ENCODE measurements at places on chromosomes 11 and 22. TPM values are rescaled to one million over a fixed set of nuclear protein-coding genes. Genes with fewer than 3 reads are reported as not detected.

DNA sequence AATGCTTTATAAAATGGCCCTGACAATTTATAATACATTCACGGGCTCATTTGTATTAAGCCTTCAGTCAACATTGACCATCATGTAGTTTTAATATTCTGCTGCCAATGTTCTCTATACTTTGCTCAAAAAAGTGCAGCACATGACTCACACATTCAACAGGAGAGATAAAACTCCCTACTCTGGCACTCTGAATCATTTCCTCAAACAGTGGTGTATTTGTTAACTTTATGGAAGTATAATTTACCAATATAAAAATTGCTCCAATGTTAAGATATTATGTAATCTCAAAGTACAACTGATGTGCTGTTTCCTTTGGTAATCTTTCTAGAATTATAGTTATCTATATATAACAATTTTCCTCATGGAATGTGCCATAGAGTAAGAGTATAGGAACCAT, 39.9 kb downstream of the MAML2 start:
- DNase-seq = no peak

- DNase-seq = no peak
These were observed 84.0 kb downstream of the TRIM44 start for GRCh38 chr11:35746356-35747153.

The CREB3L1 gene
- total RNA-seq = 83.1 TPM

GRCh38 chr11:59754494-59754858, 700 bp upstream of the STX3 start:
- DNase-seq = no peak

The IGLL1 gene
- total RNA-seq = not detected

- DNase-seq = no peak
These were observed 33.0 kb upstream of the PRR5 start for GRCh38 chr22:44668886-44669521.

The KCNQ1OT1 gene
- 2.7 TPM for total RNA-seq

The PTPMT1 gene
- total RNA-seq = 40.4 TPM

DNA sequence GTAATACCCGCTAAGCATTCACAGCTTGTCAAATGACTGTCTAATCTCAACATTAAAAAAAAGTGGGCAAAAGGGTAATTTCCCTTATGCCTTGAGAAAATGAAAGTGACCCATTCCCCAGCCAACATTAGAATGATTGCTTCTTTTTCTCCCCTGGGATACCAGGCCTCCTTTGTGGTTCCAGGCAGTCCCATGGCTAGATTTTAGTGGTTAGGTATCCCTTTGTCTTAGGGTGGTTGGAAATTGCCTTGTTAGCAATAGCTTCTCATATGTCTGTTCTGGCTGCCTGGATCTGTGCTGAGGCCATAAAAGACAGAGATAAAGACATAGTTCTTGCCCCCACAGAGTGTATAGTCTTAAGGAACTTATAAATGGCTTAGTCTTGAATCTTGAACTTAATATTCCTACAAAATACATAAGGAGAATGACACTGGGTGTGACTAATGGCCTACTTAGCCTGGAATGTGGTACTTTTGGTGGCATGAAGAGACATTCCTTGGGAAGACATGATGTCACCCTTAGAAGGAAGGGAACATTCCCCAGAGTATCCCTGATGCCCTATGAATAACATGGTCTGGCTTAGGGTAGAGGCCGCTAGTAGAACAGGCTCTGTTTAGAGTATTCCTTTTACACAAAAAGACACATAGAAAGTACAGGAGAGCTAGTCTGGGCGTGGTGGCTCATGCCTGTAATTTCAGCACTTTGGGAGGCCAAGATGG, 90.3 kb downstream of the ZBTB16 start:
- no peak for DNase-seq

- DNase-seq = no peak
These were observed 276.2 kb downstream of the METTL15 start for GRCh38 chr11:28384418-28384817.

The TBX10 gene
- total RNA-seq = not detected

DNA sequence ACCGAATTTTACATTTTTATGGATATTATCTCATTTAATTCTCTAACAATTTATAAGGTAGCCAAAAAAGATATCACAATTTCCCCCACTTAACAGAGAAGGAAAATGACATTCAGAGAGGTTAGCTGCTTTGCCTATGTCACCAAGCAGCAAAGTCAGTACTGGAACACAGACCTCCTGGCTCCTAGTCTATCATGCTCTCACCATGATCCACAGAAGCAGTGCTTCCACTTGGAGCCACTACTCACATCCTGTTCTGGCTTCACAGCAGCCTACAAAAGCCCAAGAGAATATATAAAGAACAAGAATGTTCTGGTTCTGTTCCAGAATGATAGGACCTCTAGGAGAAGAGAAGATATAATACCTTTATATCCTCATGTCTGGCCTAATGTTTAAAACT, 59.5 kb upstream of the SCUBE2 start:
- DNase-seq = no peak

The SLC22A12 gene
- total RNA-seq = not detected

- peak; percentile 72 for DNase-seq
These were observed 65.2 kb upstream of the NECTIN1 start for GRCh38 chr11:119794141-119794665.

The OR52H1 gene
- total RNA-seq = not detected

The BARX2 gene
- not detected for total RNA-seq

DNA sequence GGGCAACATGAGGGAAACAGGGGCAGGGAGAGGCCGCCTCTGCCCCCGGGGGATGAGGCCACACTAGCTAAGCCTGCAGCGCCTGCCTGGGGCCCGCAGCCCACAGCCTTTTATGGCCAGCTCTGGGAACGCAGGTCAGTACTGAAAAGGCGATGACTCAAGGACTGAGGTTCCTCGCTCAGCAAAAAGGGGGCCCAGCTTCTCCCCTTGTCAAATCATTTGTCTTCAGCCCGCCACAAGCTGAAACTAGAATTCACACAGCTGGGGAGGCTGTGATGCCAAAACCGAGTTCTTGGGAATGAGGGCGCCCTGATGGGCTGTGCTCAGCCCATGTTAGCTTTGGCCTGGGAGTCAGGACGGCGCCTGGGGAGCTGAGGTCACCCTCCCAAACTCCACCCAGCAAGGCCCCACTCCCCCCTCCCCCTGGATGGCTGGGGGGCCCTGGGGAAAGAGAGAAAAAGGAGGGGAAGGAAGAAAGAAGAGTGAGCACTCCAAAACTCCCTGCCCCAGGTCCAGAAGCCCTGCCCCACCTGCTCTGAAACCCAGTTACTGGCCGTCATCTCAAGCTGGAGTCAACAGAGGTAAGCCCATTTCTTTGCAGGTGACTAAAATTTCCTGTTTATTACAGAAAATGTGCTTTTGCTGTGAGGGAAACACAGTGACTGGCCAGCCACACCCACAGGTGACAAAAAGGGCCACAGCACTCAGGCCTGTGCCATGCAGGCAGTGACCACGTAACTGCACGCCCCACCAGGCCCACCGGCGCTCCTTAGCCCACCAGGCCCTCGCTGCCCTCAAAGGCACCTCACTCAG, 13.7 kb downstream of the EHD1 start:
- peak; percentile 81 for DNase-seq

DNA sequence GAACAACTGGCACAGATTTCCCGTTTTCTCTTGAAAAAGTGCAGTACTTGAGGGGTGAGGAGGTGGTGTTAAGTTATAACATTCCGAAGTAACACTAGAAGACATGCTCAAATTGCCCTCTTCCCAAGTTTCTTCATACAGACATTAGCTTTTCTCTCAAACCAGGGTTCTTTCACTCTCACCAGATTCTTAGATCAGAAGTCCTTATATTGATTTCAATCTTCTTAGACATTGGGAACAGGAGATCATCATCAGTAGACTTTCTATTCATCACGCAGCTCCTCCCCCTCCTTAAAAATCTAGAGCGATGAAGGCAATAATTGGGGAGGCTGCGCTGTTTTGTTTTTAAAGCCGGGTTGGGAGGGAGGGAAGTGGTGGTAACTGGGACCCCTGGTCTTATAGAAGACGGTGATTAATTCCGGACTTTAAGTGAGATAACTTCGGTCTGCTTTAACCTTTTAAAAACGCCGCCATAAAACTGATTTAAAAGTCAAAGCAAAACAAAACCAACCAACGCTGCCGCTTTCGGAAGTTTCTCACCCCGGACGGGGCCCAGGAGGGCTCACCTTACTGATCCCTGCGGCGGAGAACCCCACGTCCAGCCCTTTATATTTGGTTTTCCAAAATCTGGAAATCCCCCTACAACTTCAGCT, 665 bp downstream of the USP28 start:
- DNase-seq = no peak

DNA sequence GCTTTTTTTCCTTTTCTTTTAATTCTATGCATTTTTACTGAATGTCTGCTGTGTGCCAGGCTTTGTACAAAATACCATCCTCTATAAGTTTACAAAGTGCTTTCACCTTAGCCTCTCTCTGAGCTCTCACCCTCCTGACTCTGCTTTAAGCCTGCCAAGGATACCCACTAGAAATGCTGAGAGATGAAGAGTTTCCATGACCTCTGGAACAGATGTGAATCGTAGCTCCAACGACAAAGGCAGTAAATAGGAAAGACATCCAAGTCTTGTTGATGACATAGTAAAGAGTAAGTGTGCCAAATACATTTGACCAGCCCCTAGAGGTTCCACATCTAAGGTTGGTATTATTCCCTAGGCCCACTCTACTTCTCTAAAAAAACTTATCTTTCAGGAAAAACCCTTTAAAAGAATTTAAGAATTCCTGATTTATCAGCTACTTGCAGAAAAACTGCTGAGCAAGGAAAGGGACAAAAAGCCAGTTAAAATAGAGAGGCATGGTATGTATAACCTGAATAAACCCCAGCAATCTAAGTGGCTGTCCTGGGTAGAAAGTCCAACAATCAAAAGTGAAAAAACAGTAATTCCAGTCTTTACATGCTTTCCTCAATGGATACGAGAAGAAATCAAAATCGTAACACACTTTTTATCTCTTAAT, 45.4 kb downstream of the GAB2 start:
- DNase-seq = no peak

DNA sequence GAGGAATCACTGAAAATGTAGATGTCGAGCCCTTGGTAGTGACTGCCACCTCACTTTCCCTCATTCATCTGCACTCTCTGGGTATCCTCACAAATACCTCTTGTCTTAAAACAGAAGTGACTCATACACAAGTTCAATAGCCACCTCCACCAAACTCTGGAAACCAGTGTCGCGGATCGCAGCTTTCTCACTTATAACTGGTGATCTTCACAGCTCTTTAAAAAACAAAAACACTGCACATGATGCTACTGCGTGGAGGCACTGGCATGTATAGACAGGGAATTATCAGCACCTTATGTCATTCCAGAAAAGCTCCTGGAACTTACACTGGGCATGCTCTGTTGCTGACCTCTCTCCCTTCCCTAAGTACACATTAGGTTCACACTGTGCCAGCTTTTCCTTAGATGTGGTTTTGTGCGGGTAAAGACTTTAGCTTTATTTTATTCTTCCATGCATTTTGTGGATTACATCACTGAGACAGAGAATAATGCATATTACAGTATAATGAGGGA, 425.5 kb upstream of the CADM1 start:
- no peak for DNase-seq

The RIMBP3B gene
- total RNA-seq = 0.67 TPM

The GRIK4 gene
- total RNA-seq = 0.37 TPM

DNA sequence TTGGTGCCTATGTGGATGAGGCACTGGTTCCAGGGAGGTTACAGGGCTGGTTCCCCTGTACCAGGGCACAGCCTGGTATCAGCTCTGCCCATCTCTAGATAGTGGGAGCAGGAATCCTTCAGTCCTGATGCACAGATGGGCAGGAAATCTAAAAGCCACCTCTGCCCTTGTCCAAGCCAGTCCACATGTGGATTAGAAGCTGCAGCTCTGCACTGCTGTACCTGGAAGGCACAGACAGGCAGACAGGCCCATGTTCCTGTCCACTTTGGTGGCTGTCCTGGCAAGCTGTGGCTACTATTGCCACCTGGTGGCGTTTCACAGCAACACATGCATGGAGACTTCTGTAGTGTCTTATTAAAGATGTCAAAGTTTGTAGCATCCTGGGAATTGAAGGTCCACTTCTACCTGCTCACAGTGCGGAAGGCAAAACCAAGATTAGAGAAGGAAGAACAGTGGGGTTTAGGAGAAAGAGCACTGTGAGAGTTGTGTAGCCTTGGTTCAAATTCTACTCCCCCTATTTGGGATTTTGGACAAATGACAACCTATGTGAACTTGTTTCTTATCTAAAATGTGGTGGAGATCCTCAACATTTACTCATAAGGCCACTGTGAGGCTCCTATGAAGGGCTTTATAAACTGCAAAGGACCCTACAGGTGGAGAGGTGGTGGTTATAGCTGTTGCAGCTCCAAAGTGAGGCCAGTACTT, 30.1 kb downstream of the NAV2 start:
- DNase-seq = no peak

The NAALADL1 gene
- total RNA-seq = not detected

DNA sequence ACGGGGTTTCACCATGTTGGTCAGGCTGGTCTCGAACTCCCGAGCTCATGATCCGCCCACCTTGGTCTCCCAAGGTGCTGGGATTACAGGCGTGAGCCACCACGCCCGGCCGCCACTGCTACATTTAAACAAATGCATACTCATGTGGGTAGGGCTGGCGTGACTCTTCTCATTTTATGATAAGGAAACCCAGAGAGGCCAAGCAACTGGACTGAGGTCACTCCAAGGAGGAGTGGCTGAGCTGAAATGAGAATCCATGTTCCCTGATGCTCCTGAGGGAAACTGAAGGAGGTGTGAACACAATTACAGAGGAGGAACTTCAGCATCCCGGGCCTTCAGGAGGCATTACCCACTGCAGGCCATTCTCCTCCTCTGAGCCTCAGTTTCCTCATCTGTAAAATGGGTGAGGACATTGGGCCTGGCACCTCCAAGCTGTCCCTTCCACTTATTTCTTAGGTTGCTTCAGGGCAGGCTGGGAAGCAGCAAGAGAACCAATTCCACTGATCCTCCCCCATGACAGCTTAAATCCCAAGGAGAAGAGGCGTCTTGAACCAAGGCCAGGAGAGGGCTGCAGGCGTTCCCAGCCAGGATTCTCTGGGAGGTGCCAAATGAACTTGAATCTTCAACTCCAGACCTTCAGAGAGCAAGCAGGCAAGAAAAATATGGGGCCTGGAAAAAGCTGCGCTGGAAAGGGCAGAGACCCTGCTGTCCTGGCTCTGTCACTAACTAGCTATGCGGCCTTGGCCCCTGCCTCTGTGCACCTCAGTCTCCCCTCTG, 2.9 kb downstream of the TST start:
- DNase-seq = no peak

The OOSP4A gene
- total RNA-seq = not detected

The ADORA2A gene
- total RNA-seq = 2.3 TPM

- no peak for DNase-seq
These were observed 55.0 kb upstream of the VSTM5 start for GRCh38 chr11:93905384-93905783.

GRCh38 chr11:36475192-36475591, 34.9 kb downstream of the TRAF6 start:
- DNase-seq = no peak

- DNase-seq = no peak
These were observed 17.7 kb upstream of the TUB start for GRCh38 chr11:8063324-8063723.

The PRG3 gene
- not detected for total RNA-seq
